Glutamatergic neuron (in vitro differentiated cells): ENCODE measurements at places on chromosomes 2 and 18. TPM values are rescaled to one million over a fixed set of nuclear protein-coding genes. Genes with fewer than 3 reads are reported as not detected.

DNA sequence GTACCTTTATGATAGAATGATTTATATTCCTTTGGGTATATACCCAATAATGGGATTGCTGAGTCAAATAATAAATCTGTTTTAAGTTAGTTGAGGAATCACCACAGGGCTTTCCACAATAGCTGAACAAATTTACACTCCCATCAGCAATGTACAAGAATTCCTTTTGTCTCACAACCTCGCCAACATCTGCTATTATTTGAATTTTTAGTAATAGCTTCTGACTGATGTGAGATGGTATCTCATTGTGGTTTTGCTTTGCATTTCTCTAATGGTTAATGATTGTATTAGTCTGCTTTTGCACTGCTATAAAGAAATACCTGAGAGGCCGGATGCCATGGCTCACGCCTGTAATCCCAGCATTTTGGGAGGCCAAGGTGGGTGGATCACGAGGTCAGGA, 1387.6 kb upstream of the ACVR2A start:
- DNase-seq: no peak

GALNT13 gene
- total RNA-seq: 5.5 TPM

GRCh38 chr2:108786008-108786353, 590 bp upstream of the CCDC138 start:
- no peak for DNase-seq

SGPP2 gene
- 2.1 TPM for total RNA-seq

- DNase-seq: no peak
These were observed 268.2 kb downstream of the PRKCE start for GRCh38 chr2:45919711-45920111.

DNA sequence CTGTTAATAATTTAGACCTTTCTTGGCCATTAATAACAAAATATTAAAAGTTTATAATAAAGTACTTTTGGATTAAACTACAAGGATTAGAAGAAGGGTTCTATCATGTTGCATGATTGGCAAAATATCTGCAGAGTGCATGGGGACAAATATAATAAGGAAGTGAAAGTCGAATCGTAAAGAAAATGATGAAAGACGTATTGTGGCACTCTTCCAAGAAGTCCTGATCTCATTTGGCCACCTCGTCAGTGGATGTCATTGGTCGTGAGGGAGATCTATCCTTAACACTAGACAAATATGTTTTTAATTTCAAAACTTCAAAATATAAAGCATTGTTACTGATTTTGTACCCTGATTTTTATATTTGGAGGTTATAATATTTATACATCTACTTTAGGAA, 197.7 kb upstream of the STON1 start:
- no peak for DNase-seq

DNA sequence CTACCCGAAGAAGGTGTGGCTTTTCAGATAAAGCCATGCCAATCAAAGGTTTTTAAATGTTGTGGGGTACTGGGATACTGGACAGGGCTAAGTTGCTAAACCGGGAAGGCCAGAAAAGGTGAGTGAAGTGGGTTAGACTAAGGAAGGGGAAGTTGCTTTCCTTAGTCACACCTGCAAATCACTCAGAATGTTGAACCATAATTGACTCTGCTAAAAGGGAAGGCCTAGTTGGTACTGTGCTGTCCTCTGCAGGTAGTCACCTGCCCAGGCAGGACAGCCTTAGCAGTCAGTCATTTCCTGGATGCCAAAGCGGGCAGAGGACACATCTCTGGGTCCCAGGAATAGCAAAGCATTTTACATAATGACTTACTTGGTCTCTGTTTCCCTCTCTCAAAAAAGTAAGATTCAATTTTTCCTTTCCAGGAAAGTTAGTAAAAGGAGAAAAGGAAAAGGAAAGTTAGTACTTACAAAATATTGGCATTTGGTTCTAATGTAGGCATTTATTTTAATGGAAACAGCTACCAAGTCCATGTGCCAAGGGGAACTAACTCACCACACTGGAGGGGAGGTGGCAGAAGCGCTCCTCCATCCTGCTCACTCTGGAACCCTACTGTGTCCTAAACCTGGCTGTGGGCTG, 60.3 kb downstream of the RFTN2 start:
- no peak for DNase-seq

- DNase-seq: no peak
These were observed 21.5 kb upstream of the VWC2L start for GRCh38 chr2:214389334-214389733.

GRCh38 chr18:59783138-59783537, 85.9 kb upstream of the CCBE1 start:
- DNase-seq: peak; percentile 24

DNA sequence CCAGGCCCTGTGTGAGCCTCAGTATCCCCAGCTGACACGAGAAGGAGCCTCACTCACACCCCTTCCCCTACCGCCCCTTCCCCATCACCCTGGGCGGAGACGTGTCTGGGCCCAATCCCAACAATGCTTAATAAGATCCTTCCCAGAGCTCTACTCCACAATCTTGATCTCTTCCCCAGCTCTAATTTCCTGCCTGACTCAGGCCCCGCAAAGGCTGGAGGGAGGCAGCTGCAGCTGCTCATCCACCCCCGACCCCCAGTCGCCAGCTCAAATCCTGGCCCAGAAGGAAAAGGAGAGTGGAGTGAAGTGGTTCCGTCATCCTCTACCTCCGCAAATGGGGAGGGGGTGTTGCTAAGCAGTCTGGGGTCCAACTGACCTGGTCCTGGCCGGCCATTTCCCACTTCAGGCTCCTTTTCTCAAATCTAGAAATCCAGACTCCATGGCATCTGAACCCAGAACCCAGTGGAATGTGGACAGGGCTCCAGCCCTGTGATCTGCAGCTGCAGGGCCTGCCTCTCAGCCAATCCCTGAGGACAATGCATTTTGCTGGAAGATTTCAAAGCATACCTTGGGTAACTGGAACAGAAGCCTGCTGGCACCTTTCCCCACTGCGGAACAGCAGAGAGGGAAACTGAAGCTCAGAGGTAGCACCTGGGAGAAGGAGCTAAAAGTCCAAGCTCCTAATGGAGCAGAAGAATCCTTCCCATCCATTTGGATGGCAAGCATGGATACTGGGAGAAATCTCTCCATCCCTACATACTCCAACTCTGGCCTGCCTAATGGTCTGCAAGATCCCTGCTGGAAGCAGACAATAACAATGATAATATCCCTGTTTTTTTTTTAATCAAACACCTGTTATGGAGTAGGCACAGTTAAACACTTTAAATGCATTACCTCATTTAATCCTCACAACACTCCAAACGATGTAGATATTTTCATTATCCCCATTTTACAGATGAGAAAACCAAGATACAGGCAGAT, 5.6 kb upstream of the TNS1 start:
- DNase-seq: no peak

RAPGEF4 gene
- 8.7 TPM for total RNA-seq

- DNase-seq: peak; percentile 81
These were observed 14.3 kb downstream of the IMPA2 start for GRCh38 chr18:11995445-11996189.

GRCh38 chr2:72924353-72925240, 7.3 kb downstream of the EMX1 start:
- DNase-seq: peak; percentile 46

DNA sequence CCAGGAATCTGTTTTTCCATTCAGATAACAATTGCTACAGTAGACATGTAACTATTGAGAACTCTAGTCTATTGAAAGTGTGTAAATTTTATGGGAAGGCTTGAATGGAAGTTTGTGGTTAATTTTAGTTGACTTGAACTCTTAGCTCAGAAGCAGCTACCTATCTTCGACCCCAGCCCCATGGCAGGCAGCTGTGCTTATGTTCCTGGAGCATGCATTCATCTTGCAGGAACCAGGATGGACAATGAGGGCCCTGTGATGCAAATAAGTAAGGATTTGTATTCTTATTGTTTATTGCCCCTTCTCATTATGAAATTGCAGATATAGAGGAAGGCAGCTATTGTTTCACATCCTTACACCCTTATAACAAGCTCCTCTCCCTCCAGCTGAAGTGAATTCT, 1252.2 kb downstream of the DPP10 start:
- DNase-seq: no peak

RNF144A gene
- total RNA-seq: 40.2 TPM

DNA sequence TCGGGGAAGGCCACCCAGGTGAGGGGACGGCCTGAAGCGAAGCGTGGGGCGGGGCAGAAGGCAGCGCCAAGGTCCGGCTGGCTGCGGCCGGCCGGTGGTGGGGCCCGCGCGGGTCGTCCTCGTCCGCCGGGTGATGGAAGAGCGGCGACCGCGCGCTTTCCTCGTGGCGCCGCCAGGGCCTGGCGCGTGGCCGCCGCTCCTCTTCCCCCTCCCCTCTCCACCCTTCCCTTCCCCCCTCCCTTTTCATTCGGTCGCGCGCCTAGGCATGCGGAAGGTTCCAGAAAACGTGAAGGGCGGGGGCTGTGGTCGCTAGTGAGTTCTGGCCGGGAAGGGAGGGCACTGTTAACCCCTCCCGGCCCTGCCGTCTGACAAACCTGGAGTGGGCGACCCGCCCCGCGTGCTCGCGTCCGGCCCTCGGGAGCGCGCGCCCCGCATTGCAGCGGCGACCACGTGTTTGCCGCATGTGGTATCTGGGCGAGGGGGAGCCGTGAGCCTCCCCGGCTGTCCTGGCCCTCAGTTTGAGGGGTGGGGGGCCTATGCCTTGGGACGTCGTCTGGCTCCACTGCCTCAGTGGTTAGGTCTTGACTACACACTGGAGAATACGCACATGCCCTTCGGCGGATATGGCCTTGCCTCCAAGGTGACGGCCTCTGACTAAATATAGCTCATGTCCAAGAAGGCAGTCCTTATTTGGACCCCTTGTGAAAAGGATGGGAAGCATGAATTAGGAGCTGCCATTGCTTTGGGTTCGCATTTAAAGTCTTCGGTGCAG, 579 bp downstream of the MAT2A start:
- peak; percentile 71 for DNase-seq

- DNase-seq: peak; percentile 72
These were observed 639.9 kb downstream of the DCC start for GRCh38 chr18:52979892-52980291.

DNA sequence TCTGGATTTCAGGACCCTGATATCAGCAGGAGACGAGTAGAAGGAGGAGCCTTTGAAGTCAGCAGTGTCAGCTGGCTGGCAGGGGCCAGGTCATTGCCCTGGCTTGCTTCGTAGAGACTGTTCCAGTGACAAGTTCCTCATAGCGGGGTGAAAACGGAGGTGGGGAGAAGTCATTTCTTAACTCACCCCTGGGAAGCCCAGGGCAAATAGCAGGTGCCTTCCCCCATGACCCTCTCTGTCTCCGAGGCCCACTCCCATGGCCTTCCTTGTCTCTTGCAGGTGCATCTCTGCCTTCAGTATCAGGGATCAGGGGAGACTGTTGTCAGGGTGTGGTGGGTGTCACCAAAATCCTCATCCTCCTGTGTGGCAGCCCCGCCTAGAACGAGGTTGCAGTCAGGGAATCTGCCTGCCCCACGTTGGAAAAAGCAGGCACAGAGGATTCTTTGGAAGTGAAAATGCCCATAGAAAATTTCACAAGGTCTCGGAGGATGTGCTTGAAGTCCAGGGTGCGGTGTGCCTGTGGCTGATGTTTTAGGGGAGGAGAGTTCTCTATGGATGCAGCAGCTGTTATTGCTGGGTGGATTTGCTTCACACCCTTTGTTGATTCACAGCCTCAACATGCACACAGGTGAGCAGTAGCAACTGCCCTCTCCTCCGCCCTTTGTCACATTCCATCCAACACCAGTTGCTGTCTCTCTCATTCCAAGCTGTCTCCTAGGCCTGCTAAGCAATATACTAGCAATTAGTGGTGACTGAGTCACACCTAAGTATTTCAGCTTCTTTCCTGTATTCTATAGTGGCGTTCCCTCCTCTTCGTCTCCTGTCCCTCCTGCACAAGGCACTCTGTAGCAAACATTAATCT, 142.6 kb upstream of the FHL2 start:
- no peak for DNase-seq

- DNase-seq: no peak
These were observed 420.1 kb downstream of the LRP1B start for GRCh38 chr2:141710589-141711239.

ANKRD30BL gene
- 0.29 TPM for total RNA-seq

DNA sequence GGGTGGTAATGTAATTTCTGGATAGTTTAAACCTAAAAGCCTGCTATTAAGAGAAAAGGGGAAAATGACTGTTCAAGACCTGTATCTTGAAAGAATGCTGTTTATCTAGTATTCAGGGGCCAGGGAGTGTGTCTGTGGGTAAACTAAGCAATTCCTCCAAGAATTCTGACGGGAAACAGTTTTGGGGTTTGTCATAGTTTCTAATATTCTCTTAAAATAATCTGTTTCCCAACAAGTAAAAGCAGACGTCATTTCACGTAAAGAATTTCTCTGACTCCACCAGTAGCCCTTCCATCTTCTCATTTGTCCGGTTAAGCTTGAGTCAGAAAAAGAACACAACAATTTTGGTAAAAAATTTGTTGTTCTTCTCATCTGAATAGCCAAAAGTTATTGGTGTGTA, 232.1 kb upstream of the EPAS1 start:
- no peak for DNase-seq

IGFBP5 gene
- 0.51 TPM for total RNA-seq

SLC16A14 gene
- 4.4 TPM for total RNA-seq

GRCh38 chr2:61439241-61440002, 31.5 kb downstream of the USP34 start:
- DNase-seq: no peak

DNA sequence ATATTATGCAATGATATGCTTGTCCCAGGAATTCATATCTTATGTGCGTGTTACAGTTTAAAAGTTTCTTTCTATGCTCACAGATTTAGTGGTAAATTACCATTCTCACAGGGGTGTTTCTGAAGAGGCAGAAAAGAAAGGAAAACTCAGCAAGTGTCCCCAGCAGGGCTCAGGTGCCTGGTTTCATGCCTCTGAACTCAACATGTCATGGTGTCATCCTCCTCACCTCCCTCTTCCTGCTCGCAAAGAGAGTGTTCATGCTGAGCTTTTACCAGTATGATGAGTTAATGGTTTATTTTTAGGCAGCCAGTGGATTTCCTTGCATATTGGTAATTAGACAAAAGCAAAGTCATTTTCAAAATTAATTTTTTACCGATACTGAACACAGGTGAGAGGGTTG, 492.9 kb upstream of the ZEB2 start:
- no peak for DNase-seq

DNA sequence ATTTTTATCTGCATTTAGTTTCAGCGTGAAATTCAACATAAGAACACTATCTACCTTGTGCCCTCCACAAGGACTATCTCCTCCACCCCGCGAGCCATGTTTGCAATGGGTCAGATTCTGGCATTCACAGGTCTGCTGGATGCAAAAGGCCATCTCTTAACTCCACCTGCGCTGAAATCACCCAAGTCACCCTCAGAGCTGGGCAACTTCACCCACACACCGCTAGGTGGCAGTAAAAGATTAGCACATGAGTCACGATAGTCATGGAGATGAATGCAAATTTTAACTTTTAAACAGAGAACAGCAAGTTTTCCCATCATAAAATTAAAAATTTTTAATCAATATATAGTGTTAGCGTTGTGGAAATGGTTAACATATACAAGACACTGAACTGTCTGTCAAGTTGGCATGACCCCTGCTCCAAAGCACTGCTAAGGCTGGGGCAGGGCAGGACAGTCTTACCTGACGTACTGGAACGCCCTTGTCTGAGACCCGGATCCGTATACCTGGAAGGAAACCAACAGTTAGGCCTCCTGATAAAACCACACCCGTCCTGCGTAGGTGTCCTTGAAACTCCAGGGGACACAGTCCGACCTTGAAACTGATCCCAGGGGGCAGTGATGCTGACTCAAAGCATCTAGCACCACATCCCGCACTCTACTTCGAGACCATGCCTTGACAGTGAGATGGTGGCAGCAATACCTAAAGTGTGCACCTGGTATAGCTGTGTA, 89.6 kb downstream of the UXS1 start:
- peak; percentile 57 for DNase-seq

GRCh38 chr2:3128786-3129185, 248.8 kb downstream of the EIPR1 start:
- no peak for DNase-seq

SALL3 gene
- total RNA-seq: 23.4 TPM
